ENCODE measurements at places on chromosomes 4 and X.

GRCh38 chr4:98113012-98113411, 30.3 kb downstream of the STPG2 start:
- DNase-seq, result no peak

- DNase-seq, result no peak
Measured at GRCh38 chr4:54806351-54806750, 148.6 kb downstream of the KIT start.

DNA sequence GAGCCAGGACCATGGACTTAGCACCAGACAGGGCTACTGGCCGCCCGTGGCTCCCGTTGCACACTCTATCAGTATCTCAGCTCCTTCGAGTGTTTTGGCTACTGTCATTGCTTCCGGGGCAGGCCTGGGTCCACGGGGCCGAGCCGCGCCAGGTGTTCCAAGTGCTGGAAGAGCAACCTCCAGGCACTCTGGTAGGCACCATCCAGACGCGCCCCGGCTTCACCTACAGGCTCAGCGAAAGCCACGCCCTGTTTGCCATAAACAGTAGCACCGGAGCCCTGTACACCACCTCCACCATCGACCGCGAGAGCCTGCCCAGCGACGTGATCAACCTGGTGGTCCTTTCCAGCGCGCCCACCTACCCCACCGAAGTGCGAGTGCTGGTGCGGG, 1.6 kb downstream of the FAT4 start:
- no peak for DNase-seq

DNA sequence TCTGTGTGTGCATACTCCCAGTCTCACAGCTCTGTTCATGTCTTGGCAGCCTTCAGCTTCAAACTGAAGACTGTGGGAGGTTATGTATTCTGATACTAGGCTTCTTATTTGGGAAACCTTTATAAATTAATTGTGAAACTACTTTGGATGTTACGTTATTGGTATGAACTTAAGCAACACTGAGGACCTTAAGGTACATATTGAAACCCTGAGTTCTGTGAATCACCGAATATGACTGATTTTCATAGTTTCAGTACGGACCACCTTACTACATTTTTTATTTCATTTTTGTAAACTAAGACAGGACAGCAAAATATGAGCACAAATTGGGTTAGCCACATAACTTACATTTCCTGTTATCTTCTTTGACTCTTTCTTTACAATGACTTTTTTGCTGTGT, 498.4 kb downstream of the PDGFC start:
- no peak for DNase-seq

All from activated T-cell treated with anti-CD3 and anti-CD28 coated beads for 24 hours (primary cell).